ENCODE measurements at places on chromosomes 11 and 22.

DNA sequence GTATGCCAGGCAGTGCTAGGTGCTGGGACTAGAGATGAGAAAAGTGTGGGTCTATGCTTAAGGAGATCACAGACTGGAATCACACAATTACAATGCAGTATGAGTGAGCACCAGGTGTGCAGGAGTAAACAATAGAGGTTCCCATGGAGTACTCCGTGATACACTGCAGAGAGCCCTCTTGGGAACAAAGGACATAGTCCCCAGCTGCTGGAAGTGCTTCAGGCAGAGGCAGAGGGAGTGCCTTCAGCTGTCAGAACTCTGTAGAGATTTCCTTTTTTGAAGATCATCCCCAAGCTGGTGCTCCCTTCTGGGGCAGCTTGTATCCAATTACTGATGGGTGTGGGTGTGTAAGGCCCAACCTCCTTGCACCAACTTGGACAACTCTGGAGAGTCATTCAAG lies 143.5 kb upstream of the PLET1 start:
- DNase-seq = no peak

DNA sequence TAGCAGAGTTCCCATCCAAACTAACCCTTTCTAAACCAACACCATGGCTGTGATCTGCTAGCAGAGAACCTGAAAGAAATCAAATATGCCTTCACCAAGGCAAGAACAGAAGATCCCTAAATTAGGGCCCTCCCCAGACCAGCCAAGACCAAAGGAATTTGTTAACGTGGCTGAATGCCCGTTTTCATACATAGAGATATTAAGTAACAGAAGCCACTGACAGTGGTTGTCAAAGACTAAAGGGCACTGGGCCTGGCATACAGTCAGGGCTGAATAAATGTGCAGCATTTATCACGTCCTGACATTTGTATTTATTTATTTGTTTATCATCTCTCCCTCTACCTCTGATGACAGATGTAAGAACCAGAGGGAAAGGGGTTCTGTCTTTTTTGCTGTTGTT lies 271.8 kb downstream of the LARGE1 start:
- no peak for DNase-seq

- DNase-seq = no peak
Observed at GRCh38 chr11:114221037-114221436, 75.2 kb upstream of the NNMT start.

DNA sequence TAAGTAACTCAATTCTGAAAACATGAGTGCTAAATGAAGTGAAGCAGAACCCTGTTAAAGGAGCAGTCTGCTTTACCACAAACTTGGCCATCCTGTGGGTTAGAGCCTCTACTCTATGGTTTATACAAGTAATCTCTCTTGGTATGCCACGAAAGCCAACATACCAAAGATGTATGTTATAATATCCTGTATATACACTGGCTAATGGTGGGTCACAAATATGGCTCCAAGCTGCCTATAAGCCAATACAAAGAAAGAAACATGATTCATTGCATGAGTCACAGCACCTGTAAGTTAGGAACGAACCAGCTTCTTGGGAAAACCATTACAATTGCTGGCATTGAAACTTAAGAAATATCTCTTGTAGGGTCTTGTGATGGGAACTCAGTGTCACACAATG lies 16.1 kb downstream of the XRRA1 start:
- no peak for DNase-seq

DNA sequence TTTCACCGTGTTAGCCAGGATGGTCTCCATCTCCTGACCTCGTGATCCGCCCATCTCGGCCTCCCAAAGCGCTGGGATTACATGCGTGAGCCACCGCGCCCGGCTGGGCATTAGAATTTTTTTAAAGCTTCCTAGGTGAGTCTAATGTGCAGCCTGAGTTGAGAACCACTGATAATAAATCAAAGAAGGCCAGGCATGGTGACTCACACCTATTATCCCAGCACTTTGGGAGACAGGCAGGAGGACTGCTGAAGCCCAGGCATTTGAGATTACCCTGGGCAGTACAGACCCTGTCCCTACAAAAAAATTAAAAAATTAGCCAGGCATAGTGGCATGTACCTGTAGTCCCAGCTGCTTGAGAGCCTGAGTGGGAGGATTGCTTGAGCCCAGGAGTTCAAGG lies 13.7 kb downstream of the MEI1 start:
- no peak for DNase-seq

GRCh38 chr11:67648140-67648795 lies 2.3 kb downstream of the ACY3 start:
- peak; percentile 85 for DNase-seq

DNA sequence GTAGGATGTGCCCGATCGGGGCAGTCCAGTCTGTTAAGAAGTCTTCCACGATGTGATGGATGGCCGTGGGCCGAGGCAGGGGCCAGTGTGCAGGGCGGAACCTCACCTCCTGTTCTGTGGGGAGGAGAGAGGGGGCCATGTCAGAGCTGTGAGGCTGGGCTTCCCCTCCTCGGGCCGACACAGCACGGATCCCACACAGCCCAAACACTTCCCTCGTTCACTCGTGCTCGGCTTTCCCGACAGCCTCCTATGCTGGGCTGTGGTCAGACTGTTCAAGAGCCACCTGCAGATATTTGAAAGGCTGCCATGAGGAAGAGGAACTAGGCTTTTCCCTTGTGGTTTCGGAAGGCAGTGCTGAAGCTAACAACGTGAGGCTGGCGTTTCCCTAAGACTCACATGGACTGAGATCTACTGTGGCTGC lies 12.3 kb upstream of the TXN2 start:
- DNase-seq = peak; percentile 86
